ENCODE measurements at places on chromosomes 12 and 14. TPM values are rescaled to one million over a fixed set of nuclear protein-coding genes. Genes with fewer than 3 reads are reported as not detected.

GRCh38 chr14:60684203-60684602 is 34.9 kb upstream of the SIX1 start:
- no peak for DNase-seq

DNA sequence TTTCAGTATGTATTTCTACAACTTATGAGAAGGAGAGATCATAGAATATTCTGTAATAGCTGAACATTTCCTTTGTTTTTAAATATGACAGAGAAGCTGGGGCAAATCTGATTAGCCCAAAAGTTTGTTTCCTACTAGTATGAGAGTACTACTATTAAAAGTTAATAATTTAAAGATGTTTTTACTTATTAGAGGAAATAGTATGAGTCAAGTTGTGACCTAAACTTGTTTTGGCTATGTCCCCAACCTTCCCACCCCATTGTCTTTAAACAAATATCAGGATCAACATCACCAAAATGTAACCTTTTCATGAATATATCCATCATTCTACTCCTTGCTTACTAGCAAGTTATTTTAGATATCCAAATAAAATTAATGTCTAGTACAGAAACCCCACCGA is 10.5 kb downstream of the GNPNAT1 start:
- DNase-seq, result no peak

The CTDSP2 gene
- polyA plus RNA-seq, result 55.0 TPM

The KERA gene
- polyA plus RNA-seq, result not detected

The IFNG-AS1 gene
- polyA plus RNA-seq, result 35.4 TPM

Data from CD8-positive, alpha-beta memory T cell (primary cell).